ENCODE measurements at places on chromosomes 1 and 21. TPM values are rescaled to one million over a fixed set of nuclear protein-coding genes. Genes with fewer than 3 reads are reported as not detected.

- DNase-seq: peak; percentile 21
Measured at GRCh38 chr1:234613128-234613875, 3.3 kb upstream of the IRF2BP2 start.

- peak; percentile 84 for DNase-seq
Measured at GRCh38 chr1:111407301-111407700, 20.2 kb downstream of the OVGP1 start.

RRP1 gene
- 9.1 TPM for total RNA-seq

DNA sequence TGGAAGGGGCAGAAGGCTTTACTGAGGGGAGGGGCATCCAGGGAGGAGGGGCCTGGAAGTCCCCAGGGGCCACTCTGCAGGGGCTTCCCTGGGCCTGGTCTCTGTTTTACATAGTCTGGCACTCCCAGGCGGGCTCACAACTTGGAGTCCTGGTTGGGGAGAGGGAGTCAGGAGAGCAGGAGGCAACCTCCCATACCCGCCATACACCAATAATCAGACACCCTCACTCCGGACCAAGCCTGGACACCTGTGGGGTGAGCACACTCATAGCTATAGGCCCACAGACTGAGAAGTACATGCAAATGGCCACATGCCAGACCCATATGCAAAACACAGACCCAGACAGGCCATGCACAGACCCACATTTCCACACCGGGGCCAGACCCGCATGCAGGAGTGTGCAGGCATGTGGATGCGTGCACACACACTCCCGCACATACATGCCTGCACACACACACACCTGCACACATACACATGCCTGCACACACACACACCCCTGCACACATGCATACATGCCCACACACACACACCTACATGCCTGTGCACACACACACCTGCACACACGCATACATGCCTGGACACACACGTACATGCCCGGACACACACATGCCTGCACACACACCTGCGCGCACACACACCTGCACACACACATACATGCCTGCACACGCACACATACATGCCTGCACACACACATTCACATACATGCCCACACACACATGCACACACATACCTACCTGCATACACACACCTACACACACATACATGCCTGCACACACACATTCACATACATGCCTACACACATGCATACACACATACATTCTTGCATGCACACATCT lies 89.5 kb upstream of the RUNX3 start:
- DNase-seq: no peak

GPR89A gene
- 21.6 TPM for total RNA-seq

GRCh38 chr1:66833112-66833511 lies 32.0 kb upstream of the INSL5 start:
- no peak for DNase-seq

KIF14 gene
- total RNA-seq: not detected

DNA sequence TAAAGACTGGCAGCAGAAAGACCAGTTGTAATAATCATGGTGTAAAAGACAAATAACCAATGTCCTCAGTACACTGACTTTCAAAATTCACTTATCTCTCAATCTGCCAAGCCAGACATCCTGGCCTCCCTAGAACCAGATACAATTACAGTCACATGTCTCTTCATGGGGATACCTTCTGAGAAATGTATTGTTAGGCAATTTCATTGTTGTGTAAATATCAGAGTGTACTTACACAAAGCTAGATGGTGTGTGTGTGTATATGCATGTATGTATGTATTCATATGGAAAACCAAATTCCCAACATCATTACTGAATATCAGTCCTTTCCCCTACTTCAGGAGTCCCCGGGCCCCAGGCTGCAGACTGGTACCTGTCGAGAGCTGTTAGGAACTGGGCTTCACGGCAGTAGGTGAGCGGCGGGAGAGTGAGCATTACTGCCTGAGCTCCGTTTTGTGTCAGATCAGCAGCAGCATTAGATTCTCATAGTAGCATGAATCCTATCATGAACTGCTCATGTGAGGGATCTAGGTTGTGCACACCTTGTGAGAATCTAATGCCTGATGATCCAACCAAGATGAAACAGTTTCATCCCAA lies 65.3 kb upstream of the ZNF326 start:
- DNase-seq: no peak

- DNase-seq: no peak
Measured at GRCh38 chr1:54464477-54465146, 58.4 kb upstream of the SSBP3 start.

SLC50A1 gene
- 13.3 TPM for total RNA-seq

Measured in esophagus muscularis mucosa (tissue), 4 donors.